ENCODE measurements at places on chromosomes 12 and 14.

GRCh38 chr12:74602881-74603672 is 65.4 kb downstream of the ATXN7L3B start:
- no peak for DNase-seq

DNA sequence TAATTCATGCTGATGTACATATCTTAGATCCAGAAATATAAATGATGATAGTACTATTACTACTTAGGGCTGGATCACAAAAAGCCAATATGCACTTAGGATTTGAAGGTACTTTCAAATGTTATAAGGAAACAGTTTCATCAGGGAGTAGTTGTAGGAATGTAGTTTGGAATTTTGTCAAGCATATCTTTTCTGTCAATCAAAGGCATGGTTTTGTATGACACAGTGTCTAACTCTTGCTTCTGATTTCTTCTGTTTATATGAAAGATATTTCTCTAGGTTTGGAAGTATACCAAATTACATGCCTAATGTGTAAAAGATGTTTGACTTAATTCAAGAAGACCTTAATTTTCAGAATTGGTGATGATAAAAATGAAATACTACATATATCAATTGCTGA is 135.7 kb downstream of the RAD51B start:
- DNase-seq, result no peak

DNA sequence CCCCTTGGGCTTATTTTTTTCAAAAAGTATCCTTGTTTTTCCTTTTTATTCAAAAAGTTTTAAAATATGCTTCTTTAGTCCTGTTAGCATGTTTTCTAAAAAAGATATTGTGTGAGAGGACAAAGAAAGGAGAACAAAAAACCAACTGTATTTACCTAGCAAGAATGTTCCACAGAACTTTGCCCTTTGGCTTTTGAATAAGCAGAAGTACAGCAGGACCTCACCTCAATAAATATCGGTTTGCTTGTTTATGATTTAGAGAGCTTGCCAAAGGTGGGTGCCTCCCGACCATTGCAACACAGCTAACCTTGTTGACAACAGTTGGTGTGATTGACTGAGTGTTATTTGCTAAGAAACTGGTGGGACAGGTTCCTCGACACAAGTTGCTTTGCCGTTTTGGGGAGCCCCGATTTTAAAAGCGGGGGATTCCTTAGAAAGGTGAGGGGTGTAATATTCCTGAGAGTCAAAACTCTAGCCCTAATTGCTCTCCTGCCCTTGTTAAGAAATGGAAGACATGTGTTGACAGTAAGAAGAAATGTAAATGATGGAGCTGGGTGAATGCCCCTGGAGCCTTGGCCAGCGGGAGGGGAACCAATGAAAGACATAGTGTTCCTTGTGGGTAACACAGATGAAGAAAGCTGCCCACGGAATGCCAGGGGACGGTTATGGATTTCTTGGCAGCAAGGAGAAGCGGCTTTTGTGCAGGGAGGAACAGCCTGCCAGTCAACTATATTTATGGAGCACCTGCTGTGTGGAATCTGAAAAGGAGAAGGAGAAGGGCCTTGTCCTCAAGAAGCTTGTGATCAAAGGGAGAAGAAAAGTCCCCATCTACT is 13.7 kb downstream of the MYBPC1 start:
- DNase-seq, result no peak

GRCh38 chr12:123059500-123059899 is 79.0 kb downstream of the ARL6IP4 start:
- no peak for DNase-seq

DNA sequence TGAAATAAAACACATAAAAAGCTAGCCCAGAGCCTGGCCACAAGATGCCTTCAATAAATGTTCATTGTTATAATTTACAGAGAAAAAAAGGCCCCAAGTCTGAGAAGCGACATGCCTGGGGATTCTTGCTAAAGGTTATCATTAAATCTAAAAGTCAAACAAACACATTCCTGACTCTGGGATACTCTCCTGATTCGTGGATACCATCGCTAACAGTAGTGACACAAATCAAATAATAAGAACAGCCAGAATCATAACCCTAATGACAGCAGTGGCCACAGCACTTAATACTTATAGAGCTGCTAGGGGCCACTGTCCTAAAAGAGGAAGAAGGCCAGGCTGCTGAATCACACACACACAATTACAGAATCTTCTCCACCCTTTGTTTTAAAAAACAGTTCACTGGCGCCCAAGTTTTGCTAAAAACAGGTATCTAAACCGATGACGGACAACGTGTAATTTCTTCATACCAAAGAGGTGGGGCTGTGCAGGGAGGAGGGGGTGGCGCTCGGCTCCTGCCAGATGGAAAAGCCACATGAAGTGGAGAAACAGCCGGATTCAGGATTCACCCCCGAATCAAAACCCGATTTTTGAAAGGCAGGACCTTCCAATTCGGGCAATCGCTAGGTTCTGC is 1.2 kb downstream of the CLIP1 start:
- peak; percentile 38 for DNase-seq

DNA sequence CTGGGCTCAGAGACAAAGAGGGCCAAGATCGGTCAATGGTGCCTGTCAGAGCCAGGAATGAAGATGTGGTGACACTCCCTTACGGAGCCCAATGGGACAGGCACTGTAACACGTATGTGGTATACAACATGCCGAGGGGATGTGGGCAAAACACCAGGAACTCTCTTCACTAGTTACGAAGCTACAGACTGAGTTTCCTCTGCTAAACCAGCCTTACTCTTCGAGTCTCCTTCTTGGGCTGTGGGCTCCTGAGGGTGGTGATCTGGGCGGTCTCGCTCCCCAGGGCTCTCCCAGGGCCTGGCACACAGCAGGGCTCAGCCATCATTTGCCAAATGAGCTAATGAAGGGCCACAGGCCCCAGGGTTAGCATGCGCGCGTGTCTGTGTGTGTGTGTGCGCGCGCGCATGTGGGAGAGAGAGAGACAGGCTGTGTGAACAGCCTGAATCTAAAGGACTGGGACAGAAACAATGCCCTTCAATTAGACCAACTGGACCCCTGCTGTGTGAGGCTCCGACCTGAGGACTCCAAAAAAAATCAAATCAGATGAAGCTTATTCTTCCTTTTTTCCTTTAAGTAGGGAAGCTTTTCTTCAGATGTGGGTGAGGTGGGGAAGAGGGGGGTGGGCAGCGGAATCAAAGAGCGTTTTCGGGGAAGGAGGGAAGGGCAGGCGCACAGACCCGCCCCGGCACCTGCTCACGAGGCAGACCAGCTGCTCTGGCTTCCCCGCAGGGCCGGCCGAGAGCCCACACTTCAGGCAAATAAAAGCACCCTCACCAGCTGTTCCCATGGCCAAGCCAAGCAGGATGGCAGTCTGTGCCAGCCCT is 42.5 kb downstream of the CCDC88C start:
- peak; percentile 89 for DNase-seq

DNA sequence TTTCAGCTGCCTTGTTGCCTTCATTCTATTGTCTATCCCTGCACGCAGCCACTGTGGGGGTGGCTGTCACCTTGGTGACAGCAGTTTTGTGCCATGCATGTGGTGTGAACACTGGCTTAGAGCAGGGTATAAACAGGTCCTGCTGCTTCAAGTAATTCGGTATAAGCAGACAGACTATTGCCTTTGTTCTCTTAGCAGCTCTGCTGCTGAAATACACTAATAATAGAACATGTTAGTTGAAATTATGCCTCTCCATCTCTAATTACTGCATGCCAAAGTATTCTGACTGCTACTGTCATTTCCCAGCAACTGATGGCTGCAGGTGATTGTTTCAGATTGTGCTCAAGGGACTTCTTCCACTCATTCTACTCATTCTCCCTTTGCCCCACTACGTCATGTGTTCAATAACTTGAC is 34.6 kb downstream of the PTPRO start:
- DNase-seq, result peak; percentile 97

GRCh38 chr12:22856178-22856577 is 231.2 kb downstream of the ETNK1 start:
- DNase-seq, result peak; percentile 81

GRCh38 chr12:64551676-64552075 is 58.6 kb upstream of the RASSF3 start:
- no peak for DNase-seq

GRCh38 chr12:34601689-34602088 is 579.4 kb downstream of the ALG10 start:
- no peak for DNase-seq

GRCh38 chr14:92774572-92774971 is 19.5 kb upstream of the GOLGA5 start:
- DNase-seq, result no peak

DNA sequence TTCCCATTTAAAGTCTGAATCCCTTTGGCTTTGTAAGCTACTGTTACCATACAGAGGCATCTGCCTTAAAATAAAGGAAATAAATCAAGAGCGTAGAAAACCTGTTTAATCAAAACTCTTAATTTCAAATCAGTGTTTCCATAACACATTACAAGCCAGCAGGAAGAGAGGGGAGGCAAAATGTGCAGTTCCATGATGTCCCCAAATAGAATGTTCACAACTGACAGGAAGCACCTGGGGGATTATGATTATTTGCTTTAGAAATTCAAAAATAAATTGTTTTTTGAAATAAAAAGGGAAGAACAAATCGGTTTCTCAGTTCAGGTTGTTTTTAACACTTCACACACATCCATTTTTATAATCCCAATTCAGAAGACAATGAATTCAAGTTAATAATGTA is 21.4 kb downstream of the SOCS2 start:
- no peak for DNase-seq

GRCh38 chr14:76034566-76034965 is 49.0 kb downstream of the IFT43 start:
- no peak for DNase-seq

GRCh38 chr14:54589076-54589475 is 22.1 kb downstream of the SAMD4A start:
- no peak for DNase-seq

GRCh38 chr12:83514372-83514771 is 827.7 kb downstream of the TMTC2 start:
- peak; percentile 17 for DNase-seq

GRCh38 chr12:124391340-124392261 is 96.7 kb downstream of the RFLNA start:
- DNase-seq, result no peak

- peak; percentile 11 for DNase-seq
Measured at GRCh38 chr12:111741235-111741812, 25.4 kb upstream of the ALDH2 start.

GRCh38 chr14:103905842-103906456 is 22.3 kb upstream of the TDRD9 start:
- DNase-seq, result no peak

- peak; percentile 2 for DNase-seq
Measured at GRCh38 chr12:49776413-49776812, 35.1 kb downstream of the TMBIM6 start.

- peak; percentile 37 for DNase-seq
Measured at GRCh38 chr14:71647086-71647784, 285.0 kb upstream of the RGS6 start.

DNA sequence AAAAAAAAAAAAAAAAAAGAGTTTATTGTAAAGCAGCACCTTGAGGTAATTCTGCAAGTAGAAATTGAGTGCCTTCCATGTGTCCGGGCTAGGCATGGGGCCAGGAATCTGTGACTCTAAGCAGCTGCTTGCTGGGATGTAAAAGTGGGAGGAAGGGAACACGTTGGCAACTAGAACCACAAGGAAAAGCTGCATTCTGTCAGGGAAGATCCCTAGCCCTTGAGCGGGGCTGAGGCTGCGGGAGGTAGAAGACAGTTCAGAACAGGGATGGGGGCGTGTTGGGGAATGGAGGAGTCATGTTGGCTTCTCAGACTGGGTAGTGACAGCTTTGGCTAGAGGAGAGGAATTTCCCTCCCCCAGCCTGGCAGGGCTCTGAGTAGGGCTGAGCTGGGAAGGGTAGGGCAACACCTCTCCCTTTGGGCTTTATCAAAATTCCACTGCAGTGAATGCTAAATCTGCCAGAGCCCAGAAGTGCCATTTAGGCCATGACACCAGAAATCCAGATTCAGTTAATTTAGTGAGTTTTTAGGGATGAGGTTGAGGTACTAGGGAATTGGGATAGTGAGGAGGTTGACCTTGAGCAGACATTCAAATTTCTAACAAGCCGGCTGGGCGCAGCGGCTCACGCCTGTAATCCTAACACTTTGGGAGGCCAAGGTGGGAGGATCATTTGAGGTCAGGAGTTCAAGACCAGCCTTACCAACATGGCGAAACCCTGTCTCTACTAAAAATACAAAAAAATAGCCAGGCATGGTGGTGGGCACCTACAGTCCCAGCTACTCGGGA is 3.4 kb upstream of the TRAFD1 start:
- peak; percentile 31 for DNase-seq

- no peak for DNase-seq
Measured at GRCh38 chr12:122420471-122421162, 1.9 kb downstream of the CLIP1 start.

- no peak for DNase-seq
Measured at GRCh38 chr12:121288158-121288845, 8.2 kb downstream of the CAMKK2 start.

- no peak for DNase-seq
Measured at GRCh38 chr14:105030836-105031396, 10.0 kb upstream of the CDCA4 start.

DNA sequence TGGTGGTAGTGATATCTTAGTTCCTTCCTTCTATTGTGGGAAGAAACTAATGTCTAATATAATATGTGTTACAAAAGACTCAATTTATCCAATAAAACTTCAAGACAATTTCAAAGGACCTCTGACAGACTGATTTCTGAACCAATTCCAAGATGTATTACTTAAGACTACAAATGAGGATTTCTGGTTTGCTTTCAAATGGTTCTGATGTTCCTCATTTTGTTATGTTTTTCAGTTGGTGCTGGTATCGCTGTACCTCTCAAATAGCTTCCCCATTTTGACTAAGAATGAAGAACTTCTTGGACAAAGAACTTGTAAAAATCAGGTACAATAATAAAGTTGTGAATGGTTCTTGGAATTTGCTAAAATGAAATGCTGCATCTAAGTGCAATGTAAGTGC is 19.4 kb upstream of the MBIP start:
- DNase-seq, result no peak

All from NCI-H1105 treated with DMSO at 0.1 percent for 48 hours (cell line).